CD4-positive, alpha-beta T cell treated with Interleukin-15 for 4 hours (primary cell): ENCODE measurements at places on chromosomes 6 and 20.

DNA sequence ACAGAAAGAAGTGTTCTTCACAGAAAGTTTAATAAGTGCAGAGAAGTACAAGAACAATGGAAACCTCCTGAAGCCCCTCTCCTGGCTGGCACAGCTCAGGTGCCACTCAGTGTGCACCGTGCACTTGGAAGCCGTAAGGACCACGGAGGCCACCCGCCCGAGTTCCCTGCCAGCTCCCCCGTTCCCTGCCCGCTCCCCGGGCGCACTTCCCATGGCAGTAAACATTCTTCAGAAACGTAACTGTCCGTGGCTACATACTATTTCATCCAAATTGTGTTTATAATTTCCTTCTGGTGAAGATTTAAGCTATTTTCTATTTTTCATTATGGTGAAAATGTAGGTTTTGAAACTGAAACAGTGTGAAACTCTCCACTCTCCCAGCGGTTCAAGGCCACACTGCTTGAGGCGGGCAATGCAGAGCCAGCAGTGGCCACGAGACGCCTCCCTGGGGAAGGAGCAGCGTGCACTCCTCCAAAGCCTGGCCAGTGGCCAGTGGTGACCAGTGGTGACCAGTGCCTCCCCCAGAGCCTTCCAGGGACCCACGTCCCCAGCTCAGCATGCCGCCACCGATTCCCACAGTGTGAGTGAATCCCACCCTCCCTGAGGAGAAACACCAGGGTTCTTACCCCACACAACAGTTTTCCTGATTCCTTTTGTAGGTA lies 46.4 kb downstream of the TAF4 start:
- no peak for DNase-seq

GRCh38 chr6:68317366-68317765 lies 317.7 kb upstream of the ADGRB3 start:
- no peak for DNase-seq

DNA sequence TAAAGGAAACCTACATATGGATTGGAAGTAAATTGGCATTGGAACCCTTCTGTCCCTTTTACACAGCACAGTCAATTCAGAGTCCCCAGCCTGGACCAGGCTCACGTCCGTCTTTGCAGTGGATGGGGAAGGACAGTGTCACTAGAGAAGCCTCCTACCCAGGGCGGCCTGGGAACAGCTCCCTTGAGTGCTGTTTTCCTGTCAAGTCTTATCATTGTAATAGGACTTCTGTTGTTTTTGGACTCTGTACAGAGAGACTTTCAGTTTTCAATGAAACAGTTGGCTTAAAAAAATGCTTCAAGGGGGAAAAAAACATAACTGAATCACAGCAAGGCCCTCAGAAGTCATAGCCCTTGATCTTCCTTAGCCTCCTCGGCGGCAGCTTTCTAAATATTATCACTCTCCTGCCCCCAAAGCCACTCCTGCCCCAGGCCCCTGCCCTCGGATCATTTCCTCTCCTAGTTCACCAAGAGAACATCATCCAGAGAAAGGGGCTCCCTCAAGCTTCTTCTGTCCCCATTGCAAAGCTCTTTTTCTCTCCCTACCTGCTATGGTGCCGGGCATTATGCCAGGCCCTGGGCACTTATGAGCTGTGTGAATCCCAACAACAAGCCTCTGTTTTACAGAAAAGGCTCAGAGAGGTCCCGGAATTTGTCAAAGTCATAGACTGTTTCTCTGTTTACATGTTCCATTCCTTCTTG lies 37.8 kb upstream of the CNKSR3 start:
- DNase-seq, result no peak

DNA sequence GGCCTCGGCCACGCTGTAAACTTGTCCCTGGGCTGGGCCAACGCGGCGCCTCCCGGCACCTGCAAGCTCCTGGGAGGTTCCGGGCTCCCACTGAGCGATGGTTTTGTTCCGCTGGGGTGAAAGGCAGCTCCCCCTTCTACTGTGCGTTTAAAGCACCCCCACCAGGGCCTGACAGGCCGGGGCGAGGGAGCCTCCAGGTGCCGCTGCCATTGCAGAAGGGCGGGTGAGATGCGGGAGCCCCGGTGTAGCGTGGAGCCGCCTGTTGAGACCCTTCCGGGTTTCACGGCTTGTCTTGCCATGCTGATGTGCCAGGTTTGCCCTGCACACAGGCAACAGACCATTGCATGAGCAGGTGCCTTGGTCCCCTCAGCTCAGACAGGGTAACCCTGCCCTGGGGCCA lies 2.9 kb downstream of the COL20A1 start:
- no peak for DNase-seq

DNA sequence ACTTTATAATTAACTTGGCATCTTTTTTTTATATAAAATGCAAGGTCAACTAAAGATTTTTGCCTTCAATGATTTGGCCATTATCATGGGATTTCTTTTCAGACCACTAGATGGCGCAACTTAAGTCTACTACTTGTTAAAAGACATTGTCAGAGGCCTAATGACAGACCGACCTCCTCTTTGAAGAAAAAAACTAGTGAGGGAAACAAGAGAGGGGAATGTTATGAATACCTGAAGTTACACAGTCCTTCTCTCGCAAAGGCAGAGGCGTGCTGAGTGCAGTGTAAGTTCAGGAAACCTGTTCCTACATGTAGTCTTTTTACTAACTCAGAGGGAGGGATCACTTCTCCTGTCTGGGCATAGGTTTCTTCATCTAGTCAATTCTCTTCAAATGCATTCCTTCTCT lies 9.3 kb downstream of the TRAPPC3L start:
- DNase-seq, result peak; percentile 57

- no peak for DNase-seq
These were observed 96.2 kb downstream of the SNX5 start for GRCh38 chr20:17872434-17872833.

DNA sequence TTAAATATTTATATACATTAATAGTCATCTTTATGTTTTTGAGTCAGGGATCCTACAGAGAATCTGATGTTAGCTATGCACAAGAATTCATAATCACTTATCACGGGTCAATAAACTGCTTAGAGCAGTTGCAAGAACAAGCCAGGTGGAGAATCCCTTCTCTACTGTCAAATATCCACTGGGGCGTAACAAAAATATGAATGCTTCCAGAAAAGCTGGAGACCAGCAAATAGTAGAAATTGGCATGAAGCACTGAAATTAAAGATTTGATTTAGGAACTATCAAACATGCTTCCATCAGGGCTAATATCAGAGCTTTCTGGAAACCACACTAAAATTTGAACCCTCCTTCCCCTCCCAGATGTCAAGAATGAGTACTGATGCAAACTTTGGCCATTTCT lies 37.3 kb downstream of the ADGRG6 start:
- DNase-seq, result no peak

DNA sequence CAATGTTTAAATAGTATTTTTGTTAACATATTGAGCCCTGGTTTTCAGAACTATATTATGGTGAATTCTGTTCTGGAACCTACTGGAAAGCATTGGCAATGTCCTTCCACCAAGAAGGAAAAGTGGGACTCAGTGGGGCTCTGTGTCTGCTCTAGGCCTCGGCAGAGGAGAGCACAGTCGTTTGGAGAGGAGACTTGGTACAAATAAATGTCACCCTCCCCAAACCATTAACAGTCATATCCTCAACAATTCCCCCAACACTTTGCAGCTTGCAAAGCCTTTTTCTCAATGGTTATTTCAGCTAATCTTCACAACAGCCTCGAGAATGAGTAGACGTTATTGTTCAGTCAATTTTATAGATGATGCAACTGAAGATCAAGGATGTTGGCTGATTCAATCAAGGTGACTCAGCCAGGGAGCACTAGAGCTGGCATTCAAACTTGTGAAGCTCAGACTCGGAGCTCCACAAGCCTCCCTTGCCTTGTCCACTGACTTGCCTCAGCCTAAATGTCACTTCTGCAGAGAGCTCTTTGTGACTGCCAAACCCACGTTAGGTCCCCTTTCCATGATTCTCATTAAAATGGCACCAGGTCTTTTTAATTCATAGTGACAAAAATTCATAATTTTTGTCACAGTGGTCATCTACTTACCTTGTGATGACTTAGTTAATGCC lies 60.6 kb downstream of the TOX2 start:
- DNase-seq, result no peak

DNA sequence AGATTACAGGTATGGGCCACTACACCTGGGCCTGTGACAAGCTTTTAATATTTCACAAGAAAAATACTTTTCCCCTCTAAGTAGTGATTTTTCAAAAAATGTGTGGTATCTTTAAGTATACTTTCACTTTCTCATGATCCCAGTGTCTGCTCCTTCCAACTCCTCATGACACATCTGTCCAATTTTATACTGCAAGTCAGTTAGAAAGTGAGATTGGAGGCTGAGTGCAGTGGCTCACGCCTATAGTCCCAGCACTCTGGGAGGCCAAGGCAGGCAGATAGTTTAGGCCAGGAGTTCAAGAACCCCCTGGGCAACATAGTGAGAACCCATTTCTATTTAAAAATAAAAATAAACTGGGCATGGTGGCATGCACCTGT lies 20.2 kb downstream of the PIM1 start:
- no peak for DNase-seq

DNA sequence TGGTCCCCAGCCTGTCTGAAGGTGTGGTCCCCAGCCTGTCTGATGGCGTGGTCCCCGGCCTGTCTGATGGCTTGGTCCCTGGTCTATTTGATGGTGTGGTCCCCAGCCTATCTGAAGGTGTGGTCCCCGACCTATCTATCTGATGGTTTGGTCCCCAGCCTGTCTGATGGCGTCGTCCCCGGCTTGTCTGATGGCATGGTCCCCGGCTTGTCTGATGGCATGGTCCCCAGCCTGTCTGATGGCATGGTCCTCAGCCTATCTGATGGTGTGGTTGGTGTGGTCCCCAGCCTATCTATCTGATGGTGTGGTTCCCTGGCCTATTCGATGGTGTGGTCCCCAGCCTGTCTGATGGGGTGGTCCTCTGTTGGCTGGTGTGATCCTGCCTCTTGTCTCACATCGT lies 18.2 kb upstream of the MRGBP start:
- no peak for DNase-seq

GRCh38 chr20:52592567-52592966 lies 379.6 kb upstream of the TSHZ2 start:
- no peak for DNase-seq

DNA sequence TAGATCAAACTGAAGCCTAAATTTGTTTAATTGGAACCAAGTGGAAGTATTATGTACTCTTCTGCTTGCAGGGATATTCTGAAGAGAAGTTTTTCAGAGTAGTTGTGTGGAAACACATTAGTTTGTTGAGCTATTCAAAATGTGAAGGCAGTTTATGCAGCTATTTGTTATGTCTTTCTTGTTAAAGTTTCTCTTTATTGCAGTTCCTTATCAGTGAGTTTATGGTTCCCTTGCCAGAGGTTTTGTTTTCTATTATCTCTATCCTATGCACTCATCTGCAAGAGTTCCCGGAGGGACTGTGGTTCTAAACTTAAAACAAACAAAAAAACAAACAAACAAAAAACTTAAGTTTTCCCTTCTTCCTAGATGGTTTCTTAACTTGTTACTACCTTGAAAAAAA lies 143.7 kb upstream of the SLC22A16 start:
- no peak for DNase-seq

- DNase-seq, result no peak
These were observed 226.0 kb downstream of the TPBG start for GRCh38 chr6:82589509-82590206.

DNA sequence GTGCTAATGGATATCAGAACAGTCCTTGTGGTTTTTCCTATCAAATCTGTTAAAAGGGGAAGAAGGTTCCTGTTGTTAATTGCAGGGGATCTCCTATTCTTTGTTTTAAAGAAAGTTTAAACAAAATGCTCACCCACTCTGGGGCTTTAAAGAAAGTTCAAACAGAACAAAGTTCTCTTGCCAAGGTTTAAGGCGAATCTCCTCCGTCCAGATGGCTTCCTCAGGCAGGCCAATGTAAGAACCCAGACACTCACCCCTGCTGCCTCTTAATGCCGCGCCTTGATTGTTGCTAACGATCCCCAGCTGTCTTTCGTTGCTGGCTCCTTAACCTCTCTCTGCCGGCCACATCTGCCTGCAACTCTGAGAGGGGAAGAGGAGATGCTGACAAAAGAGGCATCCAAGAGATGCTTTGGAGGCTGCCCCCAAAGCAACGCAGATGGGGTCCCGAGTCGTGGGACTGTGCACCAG lies 235.0 kb upstream of the PRDM1 start:
- DNase-seq, result no peak

GRCh38 chr6:39213195-39213920 lies 15.9 kb downstream of the KCNK5 start:
- no peak for DNase-seq

DNA sequence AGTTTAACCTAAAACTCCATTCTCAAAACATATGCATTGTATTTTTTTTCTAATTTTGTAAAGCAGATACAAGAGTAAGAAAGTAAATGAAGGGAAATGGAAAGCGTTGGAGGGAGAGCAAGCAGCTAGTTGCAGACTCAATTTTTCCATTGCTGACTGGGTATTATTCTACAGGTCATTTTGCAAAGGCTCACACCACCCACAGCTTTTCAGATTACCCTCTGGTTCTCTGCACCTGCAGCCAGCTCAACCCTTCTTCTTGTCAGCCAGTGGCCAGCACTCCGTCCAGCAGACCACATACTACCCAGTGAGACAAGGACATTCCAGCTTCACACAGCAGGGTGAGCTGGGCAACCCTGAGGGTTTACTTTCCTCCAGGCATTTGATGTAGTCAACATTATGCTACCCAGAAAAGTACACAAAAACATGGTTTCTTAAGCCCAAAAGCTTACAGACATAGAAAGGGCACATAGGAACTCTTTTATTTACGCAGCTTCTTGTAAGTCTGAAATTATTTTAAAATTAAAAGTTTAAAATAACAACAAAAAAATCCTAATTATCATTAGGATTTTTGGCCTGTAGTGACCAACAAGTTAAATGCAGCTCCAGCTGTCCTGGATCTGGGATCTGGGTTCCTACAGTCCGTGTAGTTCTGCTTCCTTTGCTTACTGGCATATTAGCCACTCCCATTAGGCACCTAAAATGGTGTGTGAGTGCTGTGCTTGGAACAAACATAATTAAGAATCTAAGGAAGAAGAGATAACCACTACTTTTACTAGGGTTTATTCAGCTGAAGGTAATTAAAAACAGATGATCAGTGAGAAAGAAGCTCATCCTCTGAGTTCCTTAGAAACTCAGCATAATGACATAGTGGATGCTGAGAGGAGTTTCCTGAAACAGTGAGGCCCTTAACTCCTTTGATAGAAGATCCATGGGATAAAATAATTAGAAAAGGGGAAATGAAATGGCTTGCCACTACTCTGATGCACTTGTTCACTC lies 185.3 kb downstream of the PKHD1 start:
- DNase-seq, result no peak

- peak; percentile 27 for DNase-seq
These were observed 3.3 kb downstream of the PCIF1 start for GRCh38 chr20:45937765-45938164.

- DNase-seq, result no peak
These were observed 446.1 kb upstream of the MARCKS start for GRCh38 chr6:113411011-113411410.

DNA sequence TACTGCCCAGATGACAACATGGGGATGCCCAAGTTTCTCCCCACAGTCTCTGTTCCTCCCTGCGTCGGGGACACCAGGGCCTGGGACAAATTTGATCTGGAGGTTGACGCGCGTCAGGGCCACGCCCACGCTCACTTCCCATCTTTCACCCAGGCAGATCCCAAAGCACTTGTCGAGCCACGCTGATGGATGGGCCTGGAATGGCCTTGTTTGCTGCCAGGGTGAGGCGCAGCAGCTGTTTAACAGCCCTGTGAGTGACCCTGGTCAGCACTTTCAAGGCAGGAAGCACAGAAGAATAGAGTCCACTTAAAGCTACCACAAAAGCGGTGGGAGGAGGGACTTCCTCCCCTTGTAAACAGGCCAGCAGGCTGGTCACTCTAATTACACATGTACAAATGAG lies 324.7 kb upstream of the JARID2 start:
- no peak for DNase-seq
